Stimulated activated CD4-positive, alpha-beta T cell treated with anti-CD3 and anti-CD28 coated beads, Interleukin-1b, Interleukin-23, amount 100 ng/mL, for 1 hour (primary cell): ENCODE measurements at places on chromosomes 7 and 10.
A peak's percentile ranks its signal among the peaks of the same experiment; 100 is the strongest.

DNA sequence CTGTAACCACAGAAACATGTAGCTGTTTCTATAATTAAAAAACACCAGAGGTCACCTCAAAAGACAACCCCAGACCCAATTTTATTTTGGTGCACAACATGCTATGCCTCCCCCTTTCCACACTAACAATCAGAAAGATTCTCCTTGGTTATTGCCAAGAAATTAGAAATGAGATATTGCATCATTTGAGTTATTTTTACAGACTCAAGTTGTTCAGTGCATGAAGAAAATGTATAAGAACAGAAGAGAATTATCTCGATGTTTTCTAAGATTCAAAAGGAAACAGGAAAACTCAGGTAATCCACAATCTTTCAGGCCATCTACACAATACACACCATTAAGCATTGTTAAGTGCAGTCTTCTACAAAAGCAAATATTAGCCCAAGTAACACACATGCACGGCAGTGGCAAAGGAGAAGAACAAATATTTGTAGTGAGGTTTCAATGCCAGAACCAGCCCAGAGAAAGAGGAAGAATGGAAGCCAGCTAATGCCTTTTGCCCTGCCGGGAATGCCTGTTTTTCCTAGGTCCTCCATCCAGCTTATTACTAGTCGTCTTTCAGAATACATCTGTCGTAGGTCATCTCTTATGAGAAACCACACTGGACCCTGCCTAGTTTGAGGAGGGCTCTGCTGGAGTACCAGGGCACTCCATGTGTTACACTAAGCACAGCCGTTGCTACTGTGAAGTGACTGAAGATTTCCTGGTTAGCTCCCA lies 67.6 kb upstream of the C1GALT1 start:
- no peak for DNase-seq

- DNase-seq, result no peak
Observed at GRCh38 chr7:35624299-35625186, 70.4 kb downstream of the HERPUD2 start.

DNA sequence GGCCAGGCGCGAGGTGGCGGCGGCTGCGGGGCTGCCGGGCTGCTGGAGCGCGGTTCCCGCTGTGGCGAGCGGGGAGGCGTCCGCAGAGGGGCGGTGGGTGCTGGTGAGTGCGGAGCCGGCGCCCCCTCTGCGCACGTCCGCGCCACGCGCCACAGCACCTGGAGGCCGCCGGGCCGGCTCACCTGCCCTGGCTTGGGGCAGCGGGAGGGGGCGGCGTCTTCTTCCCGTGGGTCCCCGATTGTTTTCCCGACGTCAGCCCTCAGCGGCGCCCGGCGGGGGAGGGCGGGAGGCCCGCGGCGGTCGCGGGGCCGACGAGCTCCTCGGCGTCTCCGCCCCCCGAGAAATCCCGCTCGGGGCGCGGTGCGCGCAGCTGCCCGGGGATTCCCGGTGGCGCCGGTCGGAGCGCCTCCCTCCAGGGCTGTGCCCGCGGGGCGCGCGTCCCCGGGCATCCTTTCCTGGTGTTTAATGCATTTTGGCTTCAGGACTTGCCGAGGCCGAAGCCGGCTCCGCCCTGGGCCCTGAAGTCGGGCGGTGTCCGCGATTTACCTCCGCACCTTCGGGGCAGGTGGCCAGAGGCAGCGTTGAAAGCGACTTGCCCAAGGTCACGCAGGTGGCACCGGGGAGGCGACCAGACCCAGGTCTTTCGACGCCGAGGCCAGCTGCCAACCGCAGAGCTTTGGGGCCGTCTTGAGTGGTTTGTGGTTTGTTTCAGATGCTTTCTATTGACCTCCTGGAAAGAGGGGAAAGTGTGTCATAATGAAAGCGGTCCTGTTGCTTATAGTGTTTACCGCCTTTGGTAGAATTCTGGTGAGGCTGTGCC lies 561 bp downstream of the PLEKHA1 start:
- peak; percentile 51 for DNase-seq

DNA sequence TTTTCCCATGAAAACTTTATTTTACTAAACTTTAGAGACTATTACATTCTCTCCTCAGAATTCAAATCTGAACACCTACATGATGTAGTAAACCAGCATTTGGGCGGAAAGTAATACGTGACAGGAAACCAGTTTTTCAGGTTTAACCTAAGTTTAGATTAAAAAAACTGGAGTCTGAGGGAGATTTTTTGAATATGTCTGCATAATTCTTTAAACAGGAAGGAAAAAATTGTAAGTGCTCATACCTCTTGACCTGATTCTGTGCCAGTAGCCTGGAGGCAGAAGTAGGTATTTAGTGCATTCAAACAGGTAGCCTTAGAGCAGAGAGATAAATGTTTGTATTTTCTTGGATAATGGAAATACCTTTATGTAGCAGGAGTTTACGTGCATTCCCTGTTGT lies 224.3 kb downstream of the MDFIC start:
- no peak for DNase-seq

DNA sequence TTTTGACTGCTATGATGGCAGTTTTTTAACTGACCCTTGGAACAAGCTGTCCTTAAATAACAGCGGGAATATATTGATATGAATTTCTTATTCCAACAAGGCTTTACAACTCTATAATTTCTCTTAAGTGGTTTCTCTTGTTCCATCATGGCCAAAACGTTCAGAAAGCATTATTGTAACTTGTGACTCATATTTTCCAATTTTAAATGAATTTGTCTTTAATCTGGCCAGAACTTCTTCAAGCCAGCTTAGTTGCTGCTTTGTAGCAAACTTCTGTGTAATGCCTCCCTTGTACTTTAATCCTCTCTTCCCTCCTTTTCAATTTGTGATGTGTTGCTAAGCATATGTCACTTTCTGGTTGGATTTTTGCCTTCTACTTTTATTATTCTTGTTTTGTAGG lies 271.9 kb downstream of the KIF20B start:
- no peak for DNase-seq

GRCh38 chr7:118467381-118467780 lies 242.9 kb downstream of the ANKRD7 start:
- no peak for DNase-seq

- no peak for DNase-seq
Observed at GRCh38 chr7:68980011-68980410, 618.3 kb upstream of the AUTS2 start.

- no peak for DNase-seq
Observed at GRCh38 chr7:100588438-100588837, 2.3 kb downstream of the FBXO24 start.

- DNase-seq, result no peak
Observed at GRCh38 chr7:87852306-87852705, 23.9 kb downstream of the SLC25A40 start.

DNA sequence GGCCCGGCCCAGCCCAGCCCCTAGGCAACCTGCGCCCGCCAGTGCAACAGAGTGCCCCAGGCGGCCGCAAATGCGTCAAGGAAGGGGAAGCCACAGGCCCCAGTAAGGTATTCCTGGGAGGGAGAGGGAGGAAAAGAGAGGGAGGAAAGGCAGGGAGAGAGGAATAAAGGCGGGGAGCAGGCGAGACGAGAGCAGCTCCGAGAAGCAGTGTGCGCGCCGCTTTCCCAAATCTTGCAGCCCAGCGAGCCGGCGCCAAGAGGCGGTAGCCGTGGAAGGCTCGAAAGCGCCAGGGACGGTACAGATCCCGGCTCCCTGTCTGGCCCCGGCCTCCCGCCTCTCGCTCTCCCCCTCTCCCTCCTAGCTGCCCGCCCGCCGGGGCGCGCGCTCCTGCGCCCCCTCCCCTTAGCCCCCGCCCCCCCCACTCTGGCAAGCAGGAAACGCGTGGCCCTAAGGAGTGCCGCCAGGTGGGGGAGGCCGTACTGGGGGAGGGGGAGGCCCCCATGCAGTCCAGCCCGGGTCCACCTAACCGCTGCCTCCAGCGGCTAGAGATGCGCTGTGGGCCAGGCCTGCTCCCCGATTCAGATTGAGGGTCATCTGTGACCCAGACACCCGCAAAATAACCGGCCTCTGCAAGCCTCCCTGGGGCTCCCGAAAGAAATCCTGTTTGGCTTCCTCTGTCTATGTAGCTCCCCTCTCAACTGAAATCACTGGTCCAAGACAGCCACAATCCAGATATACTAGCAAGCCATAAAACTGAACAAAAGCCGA lies 4.3 kb downstream of the HOXA10 start:
- no peak for DNase-seq

DNA sequence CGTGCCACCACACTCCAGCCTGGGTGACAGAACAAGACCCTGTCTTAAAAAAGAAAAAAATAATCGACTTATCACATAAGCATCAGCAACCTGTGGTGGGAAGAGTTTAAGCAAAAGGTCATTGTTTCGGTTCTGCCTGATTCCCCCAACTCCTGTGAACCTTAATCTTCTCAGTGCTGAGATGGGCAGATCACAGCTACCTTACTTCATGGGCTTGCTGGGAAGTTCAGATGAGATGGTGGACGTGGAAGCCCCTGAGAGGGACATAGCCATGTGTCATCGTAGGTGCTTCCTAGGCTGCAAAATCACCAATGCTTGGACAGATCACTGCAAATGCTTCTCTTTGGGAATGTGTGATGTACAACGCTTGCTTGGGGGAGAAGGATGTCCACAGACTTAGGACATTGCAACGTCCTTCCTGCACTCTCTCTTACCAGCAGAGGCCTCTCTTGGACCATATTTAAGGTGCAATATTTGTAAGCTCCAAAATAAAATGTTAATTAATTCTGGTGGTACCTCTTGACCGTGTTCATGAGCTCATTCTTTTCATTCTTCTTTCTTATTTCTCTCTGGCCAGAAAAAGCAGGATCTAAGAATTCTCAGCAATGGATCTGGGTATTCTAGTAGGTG lies 8.6 kb downstream of the GJD4 start:
- no peak for DNase-seq

- DNase-seq, result no peak
Observed at GRCh38 chr10:102431452-102432124, 786 bp downstream of the CUEDC2 start.

- no peak for DNase-seq
Observed at GRCh38 chr7:122407195-122407594, 102.6 kb upstream of the FEZF1 start.

DNA sequence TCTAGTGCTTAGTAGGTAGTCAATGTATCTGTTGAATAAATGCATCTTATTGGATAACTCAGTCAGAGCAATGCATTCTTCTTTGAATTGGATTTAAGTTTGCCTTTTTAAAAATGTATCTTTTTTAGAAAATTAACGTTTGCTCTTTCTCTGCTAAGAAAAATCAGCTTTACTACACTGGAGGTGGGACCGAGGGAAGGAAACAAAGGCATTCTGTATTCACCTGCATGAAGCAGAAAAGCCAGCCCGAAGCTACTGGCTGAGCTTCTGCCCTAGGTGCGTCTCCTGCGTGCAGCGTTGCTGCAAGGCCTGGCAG lies 22.2 kb upstream of the ITGB1 start:
- DNase-seq, result no peak

GRCh38 chr10:31871266-31872065 lies 57.2 kb downstream of the ARHGAP12 start:
- DNase-seq, result no peak

DNA sequence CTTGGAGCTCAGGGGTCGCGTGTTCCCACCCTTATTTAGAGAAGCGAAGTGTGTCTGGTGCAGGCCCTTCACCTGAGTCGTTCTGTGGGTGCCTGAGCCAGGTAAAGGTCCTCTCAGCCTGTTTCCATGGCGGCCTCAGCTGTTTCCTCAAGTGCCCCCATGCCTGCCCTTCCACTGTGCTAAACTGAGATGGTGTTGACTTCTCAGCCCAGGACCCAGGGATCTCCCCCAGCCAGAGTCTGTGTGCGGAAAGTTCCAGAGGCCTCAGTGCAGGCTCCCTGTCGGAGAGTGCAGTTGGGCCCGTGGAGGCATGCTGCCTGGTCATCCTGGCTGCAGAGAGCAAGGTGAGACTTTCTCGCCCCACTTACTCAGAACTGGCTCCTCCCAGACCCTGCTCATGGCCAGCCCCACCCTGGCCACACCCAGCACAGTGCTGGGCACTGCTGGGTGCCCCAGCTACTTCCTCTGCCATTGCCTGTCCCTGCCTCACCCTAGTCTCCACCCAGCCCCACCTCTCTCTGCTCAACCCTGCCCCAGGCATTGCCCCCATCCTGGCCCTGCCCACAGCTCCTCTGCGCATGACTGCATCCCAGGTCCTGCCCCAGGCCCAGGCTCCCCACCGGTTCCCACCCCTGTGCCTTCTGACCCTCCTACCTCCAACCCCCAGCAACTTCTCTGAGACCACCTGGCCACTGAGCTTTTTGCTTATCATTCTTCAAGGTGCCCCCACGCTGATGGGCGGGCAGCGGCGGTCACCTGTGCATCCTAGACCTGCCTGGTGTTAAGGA lies 20.3 kb downstream of the NACAD start:
- no peak for DNase-seq

- no peak for DNase-seq
Observed at GRCh38 chr7:135597926-135598305, 40.2 kb downstream of the NUP205 start.

GRCh38 chr7:94547126-94547525 lies 37.5 kb downstream of the CASD1 start:
- no peak for DNase-seq

- DNase-seq, result no peak
Observed at GRCh38 chr10:19782430-19783089, 33.7 kb upstream of the PLXDC2 start.

DNA sequence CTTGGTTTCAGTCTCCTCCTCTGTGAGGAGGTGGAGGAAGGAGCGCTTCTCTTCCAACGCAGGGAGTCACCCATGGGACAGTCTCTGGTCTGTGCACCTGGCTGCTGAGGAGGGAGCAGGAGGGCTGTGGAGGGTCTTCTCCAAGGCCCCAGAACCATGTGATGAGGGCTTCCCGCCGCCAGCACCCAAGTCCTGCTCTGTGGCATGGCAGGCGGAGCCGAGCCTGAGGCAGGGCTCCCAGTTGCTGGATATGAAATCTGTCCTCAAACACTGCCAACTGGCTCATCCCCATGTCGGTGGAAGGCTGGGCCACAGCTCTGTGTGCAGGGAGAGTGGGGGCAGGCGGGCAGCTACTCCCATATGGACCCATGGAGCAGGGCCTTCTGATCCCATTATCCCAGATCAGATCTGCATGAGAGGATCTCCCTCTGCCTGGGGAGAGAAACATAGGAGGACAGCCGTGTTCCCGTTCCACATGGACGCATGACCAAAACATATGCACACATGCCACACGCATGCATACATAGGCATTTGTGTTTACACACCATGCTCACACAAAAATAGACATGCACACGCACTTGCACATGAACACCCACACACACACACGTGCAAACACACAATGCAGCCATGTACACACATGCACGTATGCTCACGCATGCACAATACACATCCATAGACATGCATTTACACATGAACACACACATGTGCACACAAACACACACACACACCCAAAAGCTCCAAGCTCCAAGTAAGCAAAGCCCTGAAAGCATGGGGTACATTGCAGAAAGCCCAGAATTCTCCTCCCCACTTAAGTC lies 38.8 kb upstream of the EN2 start:
- no peak for DNase-seq
